CD4-positive, alpha-beta T cell treated with Interleukin-1 beta for 1 hour (primary cell): ENCODE measurements at places on chromosomes 2 and 18.

GRCh38 chr2:133532919-133533318 lies 35.3 kb downstream of the NCKAP5 start:
- no peak for DNase-seq

- DNase-seq: no peak
Measured at GRCh38 chr2:171181064-171182049, 20.7 kb upstream of the TLK1 start.

DNA sequence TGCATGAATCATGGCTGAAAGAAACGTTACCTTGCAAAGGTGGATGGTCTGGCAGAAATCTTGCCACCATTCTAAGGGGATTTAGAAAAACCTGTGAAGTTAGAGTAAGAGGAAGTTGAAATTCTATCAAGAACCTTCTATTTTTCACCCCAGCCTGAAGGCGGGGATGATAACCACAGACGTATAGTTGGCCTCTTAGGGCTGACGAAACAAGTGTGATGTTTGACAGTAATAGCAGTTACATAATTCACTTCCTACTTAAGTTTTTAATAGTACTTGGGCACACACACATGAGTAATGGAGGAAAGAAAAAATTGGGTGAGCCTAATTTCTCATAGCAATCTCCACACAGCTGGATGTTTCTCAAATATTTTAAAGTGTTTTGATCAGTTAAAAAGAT lies 336.6 kb upstream of the SALL3 start:
- peak; percentile 50 for DNase-seq

DNA sequence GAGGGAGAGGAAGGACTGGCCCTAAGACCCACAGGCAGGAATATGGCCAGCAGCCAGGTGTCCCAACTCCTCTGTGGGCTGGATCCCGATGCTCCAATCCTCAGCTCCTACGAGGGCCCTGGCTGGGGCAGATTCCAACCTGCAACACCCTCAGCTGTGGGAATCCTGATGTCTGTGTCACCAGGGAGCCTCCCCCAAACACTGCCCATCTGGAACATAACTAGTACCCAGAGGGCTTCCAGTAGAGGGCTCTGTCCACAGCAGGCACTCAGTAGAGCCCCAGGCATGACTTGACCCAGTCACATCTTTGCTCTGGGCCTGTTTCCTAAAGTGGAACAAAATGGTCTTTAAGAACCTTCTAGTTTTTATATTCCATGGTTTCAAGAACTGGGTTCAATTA lies 20.6 kb upstream of the LOXHD1 start:
- no peak for DNase-seq
